ENCODE measurements at places on chromosomes 12 and 14.
A peak's percentile ranks its signal among the peaks of the same experiment; 100 is the strongest.

- no peak for DNase-seq
These were observed 236.6 kb upstream of the CCDC196 start for GRCh38 chr14:66249544-66249943.

DNA sequence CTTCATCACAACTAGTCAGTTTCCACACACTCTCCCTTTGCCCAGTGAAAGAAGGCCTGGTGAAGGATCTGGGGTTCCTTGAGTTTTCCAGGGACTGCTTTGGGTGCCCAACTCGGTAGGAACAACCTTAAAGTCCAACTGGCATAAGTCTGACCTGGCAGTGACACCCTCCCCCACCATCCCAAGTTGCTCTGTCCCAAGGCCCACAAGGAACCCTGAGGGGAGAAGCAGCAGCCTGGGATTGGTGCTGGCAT, 1.6 kb downstream of the KMT2D start:
- DNase-seq = no peak

DNA sequence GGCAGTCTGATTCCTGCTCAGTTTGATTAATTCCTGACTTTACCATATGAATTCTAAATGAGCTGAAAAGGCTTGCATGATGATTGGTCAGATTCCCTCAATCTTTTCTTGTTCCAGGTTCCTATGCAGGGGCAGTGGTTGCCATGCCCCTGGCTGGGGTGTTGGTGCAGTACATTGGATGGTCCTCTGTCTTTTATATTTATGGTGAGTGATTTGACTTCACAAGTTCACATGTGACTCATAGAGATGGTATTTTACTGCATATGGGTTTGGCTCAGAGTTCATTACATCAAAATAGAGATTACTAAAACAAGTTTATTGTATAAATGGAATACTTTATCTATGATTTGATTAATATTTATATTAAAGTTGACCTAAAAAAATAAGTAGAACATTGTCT, 44.8 kb downstream of the SLC17A8 start:
- DNase-seq = no peak

GRCh38 chr12:132154341-132154761, 10.1 kb downstream of the NOC4L start:
- no peak for DNase-seq

DNA sequence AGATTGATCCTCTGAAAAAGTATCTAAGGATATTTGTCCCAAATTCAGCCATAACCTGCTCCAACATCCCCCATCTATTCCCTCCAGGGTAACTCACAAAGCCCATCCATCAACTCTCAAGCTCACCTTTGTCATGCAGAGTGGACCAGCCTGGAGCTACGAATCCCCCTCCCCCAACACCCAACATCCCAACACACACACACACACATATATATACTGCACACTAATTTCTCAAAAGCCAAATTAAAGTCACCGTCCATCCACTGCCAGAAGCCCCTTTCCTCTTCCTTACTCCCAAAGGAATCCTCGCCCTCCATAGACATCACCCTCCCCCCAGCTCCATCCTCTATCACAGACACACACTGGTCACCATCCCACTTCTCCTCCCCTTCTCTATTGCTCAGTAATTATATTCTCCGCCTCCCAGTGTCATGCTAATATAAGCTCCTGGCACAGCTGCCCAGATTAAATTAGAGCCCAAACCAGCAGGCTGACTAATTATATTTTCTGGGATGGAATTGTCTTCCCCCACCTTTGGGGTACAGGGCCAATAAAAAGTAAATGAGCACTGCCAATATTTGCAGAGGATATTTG, 13.5 kb upstream of the TESPA1 start:
- no peak for DNase-seq

DNA sequence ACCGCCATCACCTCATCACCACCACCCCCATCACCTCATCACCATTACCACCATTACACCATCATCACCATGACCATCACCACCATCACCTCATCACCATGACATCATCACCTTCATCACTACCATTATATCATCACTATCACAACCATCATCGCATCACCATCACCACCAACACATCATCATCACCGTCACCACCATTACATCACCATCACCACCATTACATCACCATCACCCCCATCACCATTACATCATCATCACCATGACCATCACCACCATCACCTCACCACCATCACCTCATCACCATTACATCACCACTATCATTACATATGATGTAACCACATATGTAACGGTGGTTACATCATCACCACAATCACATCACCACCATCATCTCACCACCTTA, 132.3 kb downstream of the RIMBP2 start:
- DNase-seq = no peak

GRCh38 chr12:77923882-77924281, 93.2 kb downstream of the NAV3 start:
- no peak for DNase-seq

DNA sequence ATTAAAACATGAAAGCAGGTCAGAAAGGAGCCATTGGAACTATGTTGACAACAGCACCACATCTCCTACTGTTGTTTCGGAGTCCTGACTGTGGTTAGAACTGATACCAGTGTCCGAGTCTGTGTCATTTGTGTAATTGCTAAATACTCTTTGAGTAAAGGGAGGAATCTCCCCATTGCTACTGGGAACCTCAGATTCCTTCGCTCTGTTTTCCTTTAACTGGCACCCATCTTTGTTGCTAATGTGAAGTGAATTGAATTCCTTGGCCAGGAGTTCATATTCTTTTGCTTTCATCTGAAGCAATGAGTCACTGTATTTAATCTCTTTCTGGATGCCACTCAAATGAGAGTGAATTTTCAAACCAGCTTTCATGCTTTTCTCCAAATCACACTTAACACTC, 31.5 kb downstream of the RASSF9 start:
- DNase-seq = no peak

DNA sequence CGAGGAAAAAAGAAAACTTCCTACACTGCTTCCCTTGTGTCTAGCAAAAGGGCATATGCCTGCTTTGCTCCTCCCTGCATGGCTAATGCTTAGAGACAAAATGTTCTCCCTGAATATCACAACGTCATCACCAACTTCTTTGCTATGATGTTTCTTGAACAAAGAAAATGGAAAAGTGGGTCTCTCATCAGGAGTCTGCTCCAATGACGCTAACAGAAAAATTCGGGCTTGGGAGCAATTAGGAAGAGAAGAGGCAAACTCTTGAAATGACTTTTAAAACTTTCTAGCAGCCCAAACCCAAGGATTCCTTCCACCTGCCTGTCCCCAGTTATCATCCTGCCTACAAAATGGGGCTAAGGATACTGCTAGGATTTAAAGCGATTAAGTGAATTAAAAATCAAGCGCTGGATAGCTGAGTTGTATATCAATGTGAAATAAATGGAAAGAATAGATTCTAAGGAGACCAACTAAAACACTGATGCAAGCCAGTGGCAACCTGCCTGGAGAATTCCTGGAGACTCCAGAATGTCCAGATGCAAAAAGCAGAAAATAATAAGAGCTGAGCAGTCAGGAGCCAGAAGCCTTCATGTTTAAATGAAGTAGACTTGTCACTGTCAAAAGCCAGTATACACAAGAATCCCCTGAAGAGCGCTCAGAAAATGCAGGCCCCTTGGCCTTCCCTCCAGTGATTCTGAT, 183.8 kb downstream of the DPF3 start:
- no peak for DNase-seq

- no peak for DNase-seq
These were observed 13.5 kb downstream of the CCDC197 start for GRCh38 chr14:94010625-94011024.

DNA sequence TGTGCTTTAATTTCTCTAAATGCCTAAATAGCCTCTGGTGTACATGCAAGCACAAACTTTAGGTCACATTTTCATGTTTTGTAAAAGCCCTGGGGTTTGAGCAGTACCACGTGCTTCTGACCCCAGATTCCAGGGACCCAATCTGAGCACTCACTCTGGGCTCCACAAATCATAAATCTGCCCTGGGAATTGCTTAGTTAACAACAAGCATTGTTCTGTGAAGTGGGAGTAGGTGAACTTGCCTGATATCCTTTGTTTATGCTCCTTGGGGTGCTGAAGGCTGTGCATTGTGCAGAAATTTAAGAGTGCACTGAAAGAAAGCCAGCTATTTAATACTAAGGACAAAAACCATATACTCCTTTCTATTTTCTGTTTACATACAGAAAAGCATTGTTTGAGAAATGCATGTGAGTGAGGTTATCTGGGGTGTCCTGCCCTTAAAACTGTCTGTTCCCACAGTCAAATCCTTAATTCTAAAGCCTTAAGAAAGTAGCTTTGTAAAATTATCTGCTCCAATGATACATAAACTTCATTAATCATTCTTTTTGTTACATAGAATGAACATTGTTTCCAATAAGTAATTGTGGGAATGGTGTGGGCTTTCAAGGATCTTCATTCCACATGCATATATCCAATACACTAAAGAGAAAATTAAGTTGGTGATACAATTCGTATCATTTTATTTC, 258.6 kb upstream of the NPAS3 start:
- DNase-seq = no peak

DNA sequence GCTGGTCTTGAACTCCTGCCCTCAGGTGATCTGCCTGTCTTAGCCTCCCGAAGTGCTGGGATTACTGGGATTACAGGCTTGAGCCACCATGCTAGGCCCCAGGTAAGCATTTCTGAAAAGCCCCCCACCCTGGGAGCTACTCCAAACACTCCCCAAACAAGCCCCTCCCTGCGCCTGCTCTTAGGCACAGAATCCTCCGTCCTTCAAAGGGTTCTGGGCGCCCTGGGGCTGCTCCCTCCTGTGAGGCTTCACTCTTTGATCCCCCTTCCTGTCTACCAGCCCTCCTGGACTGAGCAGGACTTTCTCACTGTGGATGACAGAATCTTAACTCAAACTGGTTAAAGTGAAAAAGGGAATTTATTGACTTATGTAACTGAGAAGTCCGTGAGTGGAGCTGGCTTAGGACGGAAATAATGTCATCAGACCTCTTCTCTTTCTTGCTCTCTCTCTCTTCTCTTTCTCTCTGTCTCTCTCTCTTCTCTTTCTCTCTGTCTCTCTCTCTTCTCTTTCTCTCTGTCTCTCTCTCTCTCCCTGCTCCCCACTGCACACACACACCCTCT, 66.9 kb upstream of the CLMN start:
- no peak for DNase-seq

DNA sequence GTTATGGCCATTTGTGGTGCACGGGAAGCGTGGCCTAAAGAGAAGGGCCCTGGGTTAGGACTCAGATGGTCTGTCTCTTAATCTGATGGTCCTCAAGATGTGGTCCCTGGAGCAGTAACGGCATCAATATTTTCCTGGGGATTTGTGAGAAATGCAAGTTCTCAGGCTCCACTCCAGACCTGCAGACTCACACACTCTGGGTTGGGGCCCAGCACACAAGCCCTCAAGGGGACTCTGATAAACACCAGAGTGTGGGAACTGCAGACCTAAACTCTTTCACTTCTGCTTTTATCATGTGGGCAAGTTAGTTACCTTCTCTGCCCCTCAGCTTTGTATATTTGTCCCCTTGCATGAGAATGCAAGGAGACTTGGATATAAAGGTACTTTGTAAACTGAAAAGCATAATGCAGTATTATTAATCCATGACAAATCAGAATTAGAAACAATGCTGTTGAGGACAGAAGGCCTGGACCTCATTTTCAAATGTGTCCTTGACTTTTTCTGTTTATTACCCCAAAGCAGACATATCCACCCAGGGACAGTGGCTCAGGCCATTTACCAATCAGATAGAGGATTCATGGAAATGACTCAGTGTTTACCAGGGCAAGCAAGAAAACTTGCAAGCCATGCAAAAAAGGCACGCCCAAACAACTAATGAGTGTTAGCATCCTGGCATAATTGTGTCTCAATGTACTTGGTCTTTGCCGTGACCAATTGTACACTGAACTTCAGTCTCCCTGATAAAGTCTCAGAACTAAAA, 157.0 kb downstream of the ASCL1 start:
- no peak for DNase-seq

DNA sequence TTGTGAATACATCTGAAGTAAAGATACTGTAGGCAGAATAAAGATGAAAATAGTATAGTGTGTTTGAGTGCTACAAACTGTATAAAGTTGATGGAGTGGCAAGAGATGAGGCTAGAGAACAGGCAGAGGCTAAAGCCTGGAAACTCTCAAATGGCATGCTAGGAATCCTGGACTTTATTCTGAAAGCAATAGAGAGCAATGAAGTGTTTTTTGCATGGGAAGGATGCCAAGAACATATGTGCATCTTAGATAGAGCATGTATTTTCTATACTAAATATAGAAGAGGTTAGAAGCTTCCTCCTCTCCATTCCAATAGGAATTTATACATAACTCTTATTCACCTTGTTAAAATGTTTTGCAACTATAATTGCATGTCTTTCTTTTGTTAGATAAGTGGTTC, 86.3 kb upstream of the TMTC2 start:
- no peak for DNase-seq

- peak; percentile 55 for DNase-seq
These were observed 101.9 kb downstream of the RIN3 start for GRCh38 chr14:92615451-92615850.

- no peak for DNase-seq
These were observed 47.1 kb downstream of the MLXIP start for GRCh38 chr12:122125452-122126341.

DNA sequence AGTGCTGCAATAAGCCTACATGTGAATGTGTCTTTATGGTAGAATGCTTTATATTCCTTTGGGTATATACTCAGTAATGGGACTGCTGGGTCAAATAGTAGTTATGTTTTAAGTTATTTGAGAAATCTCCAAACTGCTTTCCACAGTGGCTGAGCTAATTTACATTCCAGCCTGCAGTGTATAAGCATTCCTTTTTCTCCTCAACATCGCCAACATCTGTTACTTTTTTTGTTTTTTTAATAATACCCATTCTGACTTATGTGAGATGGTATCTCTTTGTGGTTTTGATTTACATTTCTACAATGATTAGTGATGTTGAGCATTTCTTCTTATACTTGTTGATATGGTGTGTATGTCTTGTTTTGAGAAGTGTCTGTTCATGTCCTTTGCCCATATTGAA, 1186.2 kb downstream of the BCL11B start:
- DNase-seq = no peak

DNA sequence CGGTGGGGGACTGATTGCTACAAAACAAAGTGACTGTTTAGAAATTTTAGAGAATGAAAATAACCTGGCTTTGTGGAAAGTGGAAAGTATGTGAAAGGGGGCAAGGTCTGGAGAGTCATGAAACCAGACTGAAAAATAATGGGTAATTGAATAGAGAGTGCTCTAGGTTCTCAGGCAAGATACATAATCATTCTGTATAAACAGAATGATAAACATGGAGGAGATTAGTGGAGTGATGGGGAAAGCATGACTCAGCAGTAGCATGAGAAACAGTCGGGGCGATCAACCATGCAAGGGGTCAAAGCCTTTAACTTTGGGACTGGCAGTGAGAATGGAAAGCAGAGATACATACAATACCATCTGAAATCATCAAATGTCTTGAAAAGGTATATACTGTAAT, 332.5 kb downstream of the CCER1 start:
- no peak for DNase-seq

GRCh38 chr14:70121521-70121920, 67.2 kb downstream of the SLC8A3 start:
- no peak for DNase-seq

- DNase-seq = no peak
These were observed 360.1 kb upstream of the TBX3 start for GRCh38 chr12:115044073-115044472.

- DNase-seq = no peak
These were observed 70.4 kb downstream of the KITLG start for GRCh38 chr12:88509851-88510250.

All from stimulated activated CD8-positive, alpha-beta memory T cell treated with anti-CD3 and anti-CD28 coated beads, Interleukin-12 subunit alpha, Interleukin-12 subunit beta, amount 100 ng/mL, for 4 hours (primary cell).